EH (cell line): ENCODE measurements at places on chromosomes 1 and 21.

GRCh38 chr1:84379138-84379916 is 19.0 kb upstream of the DNASE2B start:
- DNase-seq = peak; percentile 80

GRCh38 chr1:55071477-55071876 is 32.1 kb downstream of the PCSK9 start:
- peak; percentile 70 for DNase-seq

DNA sequence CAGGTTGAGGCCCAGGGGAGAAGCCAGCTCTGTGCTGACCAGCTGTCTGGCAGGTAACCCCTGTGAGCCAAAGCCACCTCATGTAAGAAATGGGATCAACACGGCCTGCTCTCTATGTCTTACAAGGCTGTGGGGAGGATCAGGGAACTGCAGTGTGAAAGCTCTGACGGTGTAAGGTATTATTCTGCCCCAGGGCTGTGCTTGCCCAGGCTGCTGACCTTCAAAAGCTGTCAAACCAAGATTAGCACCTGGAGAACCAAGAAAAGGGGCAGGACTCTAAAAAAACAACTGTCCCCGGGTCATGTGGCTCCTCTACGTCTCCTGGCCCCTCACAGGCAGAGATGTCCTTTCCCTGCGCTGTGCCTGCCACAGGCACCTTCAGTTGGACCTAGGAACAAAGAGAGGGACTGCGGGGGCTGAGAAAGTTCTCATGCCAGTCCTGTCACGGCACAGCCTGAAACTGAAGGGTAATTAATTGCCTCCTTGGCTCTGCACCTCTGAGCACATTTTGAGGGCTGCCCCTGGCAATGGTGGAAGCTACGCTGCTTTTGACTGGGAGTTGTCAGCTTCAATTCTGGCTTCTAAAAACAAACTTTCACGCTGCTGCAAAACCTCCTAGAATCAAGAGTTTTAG is 77.6 kb downstream of the PGBD5 start:
- no peak for DNase-seq

- peak; percentile 48 for DNase-seq
Measured at GRCh38 chr1:193325771-193326170, 139.4 kb upstream of the B3GALT2 start.

DNA sequence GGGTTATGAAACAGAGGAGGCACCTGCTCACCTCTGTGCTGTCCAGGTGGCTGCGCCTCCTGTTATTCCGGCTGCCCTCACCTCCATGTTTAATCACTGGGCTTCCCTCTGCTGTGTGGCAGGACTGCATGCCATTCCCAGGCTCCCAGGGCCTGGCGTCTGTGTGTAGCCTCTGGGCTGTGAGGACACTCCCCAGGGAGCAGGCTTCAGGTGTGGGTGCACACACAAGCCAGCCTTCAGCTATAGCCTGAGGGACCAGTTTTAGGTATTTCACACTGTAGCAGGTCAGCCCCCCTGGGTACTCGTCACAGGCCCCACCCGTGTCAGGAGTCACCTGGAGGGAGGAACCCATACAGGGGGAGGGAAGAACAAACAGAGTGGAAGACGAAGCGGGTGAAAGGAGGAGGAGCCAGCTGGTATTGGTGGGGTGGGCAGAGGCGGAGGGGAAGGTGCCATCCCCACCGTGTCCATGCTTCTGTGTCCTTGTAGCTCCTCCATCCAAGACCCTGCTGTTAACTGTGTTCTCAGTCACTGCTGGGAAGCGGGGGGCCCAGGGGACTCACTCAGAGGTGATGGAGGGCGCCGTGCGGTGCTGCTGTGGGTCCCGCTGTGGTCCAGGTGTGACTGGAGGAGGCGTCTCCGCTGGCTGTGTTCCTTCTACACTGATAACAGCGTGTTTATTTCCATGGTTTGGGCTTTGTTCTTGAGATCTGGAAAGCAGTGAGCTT is 158.6 kb downstream of the PGBD5 start:
- DNase-seq = no peak
